Right ventricle myocardium superior (tissue), 1 donor: ENCODE measurements at places on chromosomes 16 and 17. TPM values are rescaled to one million over a fixed set of nuclear protein-coding genes. Genes with fewer than 3 reads are reported as not detected.

DNA sequence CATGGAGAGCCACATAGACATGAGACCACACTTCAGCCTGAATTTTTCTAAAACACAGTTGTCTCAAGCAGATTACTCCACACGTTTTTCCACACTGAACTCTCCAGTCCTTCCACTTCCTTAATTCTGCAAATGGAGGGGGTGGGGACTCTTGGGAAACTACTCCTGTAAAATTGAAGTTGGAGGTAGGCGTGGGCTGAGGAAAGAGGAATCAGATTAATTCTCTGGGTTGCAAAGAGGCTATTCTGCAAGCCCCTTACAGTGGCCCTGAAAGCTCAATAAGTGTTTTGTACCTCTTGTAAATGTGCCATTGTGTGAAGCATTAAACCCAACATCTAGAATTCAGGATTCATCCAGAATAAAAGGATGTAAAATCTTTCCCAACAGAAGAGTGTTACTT, 9.6 kb downstream of the MARVELD3 start:
- no peak for DNase-seq

CCL18 gene
- 2.7 TPM for total RNA-seq

DNA sequence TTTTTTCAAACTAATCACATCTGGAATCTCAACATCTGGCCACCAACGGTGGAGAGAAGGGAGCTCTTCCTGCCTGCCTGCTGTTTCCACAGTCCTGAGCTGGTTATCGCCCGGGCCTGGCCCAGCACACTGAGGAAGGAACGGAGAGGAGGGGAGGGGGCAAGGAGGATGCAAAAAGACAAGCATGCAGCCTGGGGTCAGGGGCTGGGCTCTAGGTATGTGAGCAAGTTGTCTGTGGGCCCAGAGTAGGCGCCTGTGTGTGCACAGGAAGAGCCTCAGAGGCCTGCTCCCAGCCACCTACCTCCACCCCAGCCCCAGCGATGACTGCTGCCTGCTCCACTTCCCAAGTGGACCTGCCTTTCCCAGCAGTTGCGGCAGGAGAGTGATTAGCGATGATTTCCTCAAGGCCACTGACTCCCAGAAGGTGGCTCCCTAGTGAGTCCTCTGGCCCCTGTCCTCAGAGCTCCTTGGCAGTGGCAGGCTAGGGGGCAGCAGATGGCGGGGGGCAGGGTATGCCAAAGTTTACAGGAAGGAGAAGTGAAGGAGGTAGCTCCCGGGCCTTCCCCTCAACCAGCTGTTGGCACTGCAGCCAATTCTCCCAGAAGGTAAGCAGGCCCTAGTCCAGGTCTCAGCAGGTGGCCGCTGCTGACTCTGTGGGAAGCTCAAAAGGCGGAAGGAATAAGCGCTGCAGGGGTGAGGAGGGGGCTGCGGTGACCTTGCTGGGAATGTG, 27.0 kb upstream of the RASD1 start:
- DNase-seq = peak; percentile 31

- DNase-seq = no peak
These were observed 40.8 kb downstream of the MRM1 start for GRCh38 chr17:36641877-36642845.
